ENCODE measurements at places on chromosomes 3 and 15.

DNA sequence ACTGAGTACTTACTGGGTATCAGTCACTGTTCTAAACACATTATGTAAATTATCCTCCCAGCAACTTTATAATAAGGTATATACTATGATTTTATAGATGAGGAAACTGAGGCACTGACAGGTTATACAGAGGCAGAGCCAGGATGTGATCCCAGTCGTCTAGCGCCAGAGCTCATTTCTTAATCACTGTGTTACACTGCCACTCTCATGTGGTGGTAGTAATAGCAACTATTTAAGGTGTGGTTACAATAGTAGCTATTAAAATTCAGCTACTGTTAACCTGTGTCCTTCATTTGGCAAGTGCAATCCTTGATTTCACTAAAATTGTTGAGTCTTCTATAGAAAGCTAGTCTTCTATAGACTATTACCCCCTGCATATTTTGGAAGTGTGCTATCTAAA lies 43.1 kb upstream of the TRPC1 start:
- no peak for DNase-seq

DNA sequence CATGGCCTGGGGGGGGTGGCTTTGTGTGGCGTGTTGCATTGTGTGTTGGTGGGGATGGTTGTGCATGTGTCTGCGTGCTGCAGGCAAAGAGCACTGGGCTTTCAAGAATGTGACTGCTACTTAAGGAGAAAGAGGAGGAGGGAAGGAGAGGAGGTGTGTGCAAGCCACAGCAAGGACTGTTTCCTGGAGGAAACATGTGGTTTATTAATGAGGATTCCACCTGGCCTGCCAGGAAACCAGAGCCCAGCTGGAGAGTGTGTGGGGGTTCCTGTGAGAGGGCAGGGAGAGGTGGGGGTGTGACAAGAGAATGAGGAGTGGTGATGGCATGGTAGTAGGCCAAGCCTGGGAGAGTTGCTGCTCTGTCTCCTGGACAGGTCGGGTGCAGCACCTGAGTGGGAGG lies 258.1 kb upstream of the ROPN1 start:
- DNase-seq: no peak

- DNase-seq: no peak
Observed at GRCh38 chr3:21694506-21694905, 56.5 kb downstream of the ZNF385D start.

DNA sequence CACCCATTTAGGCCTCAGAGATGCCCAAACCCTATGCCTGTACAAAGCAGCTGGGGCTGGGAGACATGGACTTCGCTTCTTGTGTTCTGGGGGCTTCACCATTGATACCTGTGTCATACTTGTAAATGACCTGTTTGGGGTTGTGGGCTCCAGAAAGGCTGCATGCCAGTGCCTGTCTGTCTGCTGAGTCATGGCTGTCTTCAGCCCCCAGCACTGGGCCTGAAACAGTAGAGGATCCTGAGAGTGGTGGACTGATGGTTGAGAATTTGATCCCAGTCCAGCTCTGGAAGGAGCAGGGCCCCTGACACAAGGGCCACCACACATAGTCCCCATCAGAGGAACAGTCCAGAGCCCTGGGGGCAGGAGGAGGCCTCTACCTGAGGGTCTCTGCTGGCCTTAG lies 24.6 kb upstream of the APEH start:
- no peak for DNase-seq

GRCh38 chr3:63762934-63763550 lies 56.1 kb upstream of the C3orf49 start:
- no peak for DNase-seq

DNA sequence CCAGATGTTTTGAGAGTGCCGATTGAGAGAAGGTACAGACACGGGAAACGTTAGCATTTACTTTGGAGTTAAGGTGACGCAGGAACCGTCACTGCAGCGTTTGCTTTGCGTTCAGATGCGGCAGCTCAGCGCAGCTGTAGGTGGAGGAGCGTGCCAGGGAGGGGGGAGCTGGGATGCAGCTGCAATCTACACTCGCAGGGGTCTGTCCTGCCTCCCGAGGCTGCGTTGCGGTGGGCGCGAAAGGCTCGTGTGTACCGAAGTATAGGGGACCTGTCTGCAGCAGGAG lies 425 bp upstream of the FYTTD1 start:
- no peak for DNase-seq

- no peak for DNase-seq
Observed at GRCh38 chr3:42589382-42590109, 1.1 kb upstream of the SS18L2 start.

DNA sequence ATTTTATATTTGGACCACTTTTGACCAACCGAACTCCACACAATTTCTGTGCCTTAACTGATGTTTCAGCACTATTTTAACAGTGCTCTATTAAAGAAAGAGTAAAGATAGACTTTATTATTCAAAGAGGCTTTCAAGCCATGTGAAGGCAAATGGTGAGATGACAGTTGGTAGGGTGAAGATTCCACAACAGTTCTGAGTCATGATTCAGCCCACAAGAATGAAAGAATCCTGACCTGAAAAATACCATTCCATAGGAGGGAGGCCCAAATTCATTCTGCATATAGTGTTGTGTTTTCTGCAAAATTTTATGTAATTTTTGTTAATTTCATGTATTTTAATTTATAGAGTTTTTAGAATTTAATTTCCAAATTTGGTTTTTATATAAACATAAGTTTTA lies 135.6 kb upstream of the STAC start:
- no peak for DNase-seq

- no peak for DNase-seq
Observed at GRCh38 chr15:91393186-91393585, 293.1 kb downstream of the SV2B start.

GRCh38 chr15:69805248-69805953 lies 292.3 kb downstream of the TLE3 start:
- no peak for DNase-seq

GRCh38 chr15:62835351-62835750 lies 207.2 kb upstream of the TPM1 start:
- no peak for DNase-seq

DNA sequence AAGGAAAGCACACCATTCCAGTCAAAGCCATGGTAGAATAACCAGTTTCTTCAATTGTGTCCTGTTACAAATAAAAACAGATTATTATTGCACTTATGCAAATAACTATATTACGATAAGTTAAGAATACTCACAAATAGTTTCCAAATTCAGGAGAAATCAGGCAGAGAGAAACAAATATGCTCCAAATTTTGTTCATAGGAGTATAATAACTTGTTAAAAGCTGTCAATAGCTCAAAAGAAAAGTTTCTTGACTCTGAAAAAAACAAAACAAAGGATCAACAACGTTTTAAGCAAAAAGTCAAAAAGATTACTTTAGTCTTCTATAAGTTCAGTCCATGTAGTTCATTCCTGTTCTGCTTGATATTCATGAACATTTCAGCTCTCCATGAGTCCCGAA lies 59.7 kb upstream of the BDH1 start:
- no peak for DNase-seq

Measured in activated CD8-positive, alpha-beta memory T cell treated with anti-CD3 and anti-CD28 coated beads, Interleukin-2, amount 50 U/mL, for 4 hours (primary cell).